ACHN (cell line): ENCODE measurements at places on chromosomes 5 and 9.
A peak's percentile ranks its signal among the peaks of the same experiment; 100 is the strongest.

DNA sequence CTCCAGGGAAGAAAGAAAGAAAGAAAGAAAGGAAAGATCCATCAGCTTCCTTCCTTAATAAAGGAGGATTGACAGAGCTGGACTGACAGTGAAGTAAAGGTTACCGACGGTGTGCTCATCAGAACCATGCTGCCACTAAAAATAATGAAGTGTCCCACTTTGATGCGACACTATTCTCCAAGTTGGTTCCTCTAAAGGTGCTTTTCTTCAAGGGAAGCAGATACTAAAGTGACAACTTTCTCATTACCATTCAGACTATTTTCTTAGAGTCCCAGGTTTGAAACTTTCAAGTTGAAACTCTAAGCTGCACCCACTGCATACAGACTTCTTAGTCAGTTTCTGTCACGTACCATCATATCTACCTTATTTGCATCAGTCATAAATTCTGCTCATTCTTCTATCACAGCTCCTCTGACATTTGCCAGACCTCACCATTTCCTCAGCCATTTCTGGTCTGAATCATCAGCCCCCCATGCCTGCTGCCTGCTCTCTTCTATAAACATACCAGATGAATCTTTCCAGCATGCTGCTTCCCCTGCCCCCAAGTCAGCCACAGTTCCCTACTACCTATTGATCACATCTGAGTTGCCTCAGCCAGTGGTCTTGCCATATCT is 177.6 kb downstream of the DEPDC1B start:
- DNase-seq = no peak

GRCh38 chr5:164422400-164422799 is 917.0 kb downstream of the MAT2B start:
- DNase-seq = peak; percentile 22

DNA sequence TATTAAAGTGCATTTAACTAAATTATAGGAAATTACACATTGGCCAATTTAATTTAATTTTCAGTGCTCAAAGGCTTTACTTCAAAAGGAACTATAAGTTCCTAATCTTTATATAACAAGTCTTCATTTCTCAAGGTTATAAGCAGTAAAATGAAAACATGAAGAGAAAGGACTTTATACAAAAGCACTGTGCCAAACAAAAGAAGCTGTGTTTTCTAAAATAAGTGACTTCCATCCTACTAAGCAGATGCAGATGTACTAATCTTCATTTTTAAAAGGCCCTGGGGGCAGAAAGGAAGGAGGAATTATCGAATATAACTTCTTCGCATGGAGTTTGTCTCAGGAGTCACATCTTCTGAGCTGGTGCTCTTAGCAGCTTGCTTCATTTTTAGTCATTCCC is 81.4 kb downstream of the SHC3 start:
- no peak for DNase-seq

- DNase-seq = no peak
These were observed 71.8 kb downstream of the ZNF618 start for GRCh38 chr9:113947941-113948340.

DNA sequence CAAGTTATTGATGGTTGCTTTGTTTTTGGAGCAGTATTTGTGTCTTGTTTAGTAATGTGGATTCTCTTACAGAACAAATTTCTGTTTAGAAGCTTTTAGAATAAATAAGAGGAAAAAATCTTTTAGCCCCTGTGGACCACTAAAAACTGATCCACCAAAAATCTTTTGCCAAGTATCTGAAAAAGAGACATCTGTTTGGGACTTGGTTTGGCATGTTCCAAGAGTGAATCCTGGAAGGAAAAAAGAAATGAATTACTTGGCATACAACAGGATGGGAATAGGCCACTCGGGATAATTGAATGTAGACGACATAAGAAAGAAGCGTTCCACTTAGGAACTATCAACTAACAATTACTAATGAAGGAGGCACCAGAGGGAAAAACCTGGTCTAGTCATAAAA is 1350.1 kb upstream of the C9orf72 start:
- no peak for DNase-seq

- DNase-seq = no peak
These were observed 49.1 kb upstream of the TEK start for GRCh38 chr9:27059907-27060306.

DNA sequence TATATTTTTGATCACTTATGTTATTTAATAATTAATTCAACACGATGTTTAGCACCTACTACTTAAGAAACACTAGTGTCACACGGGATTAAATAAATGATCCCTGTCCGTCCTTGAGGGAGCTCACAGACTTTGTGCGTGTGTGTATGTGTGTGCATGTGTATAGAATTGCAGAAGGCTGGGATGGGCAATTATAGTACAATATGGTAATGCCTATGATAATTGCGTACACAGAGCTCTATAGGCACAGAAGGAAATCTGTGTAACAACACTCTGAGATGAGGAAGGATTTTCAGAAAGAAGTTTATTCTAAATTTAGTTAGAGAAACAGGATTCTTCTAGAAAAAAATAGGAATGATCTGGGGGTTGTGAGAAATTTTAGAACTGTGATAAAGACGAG is 76.9 kb downstream of the CDH12 start:
- DNase-seq = no peak

GRCh38 chr5:116810951-116811350 is 236.3 kb upstream of the SEMA6A start:
- no peak for DNase-seq

- no peak for DNase-seq
These were observed 1005.5 kb upstream of the PTPRD start for GRCh38 chr9:11618241-11618805.

- DNase-seq = peak; percentile 89
These were observed 125.1 kb downstream of the C9orf50 start for GRCh38 chr9:129495620-129496472.
